Large intestine (tissue), 12 donors: ENCODE measurements at places on chromosomes 1 and 21. TPM values are rescaled to one million over a fixed set of nuclear protein-coding genes. Genes with fewer than 3 reads are reported as not detected.

- DNase-seq = no peak
Measured at GRCh38 chr1:91454136-91454535, 46.5 kb upstream of the CDC7 start.

GRCh38 chr1:169316556-169316955, 51.0 kb downstream of the NME7 start:
- DNase-seq = no peak

DNA sequence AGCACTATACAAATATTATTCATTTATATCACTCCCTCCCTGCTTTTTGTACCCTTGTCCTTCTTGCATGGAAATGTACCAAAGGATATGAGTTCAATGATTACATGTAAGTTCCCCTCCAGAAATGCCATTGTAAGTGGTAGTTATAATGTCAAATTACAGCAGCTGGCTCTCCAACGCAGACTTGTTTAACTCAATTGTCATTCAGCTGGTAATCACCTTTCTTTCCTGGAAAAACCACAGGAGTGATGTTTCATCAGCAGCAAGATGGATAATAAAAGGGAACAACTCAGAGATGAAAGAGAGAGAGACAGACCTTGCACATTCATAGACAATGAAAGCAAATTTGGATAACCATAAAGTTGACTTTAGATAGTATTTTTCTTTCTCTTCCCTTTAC, 578.6 kb upstream of the PBX1 start:
- no peak for DNase-seq

Gene TNFSF18
- polyA plus RNA-seq = 0.18 TPM

GRCh38 chr1:153586347-153586746, 20.7 kb upstream of the S100A2 start:
- no peak for DNase-seq

- DNase-seq = no peak
Measured at GRCh38 chr21:42834726-42835191, 44.6 kb downstream of the WDR4 start.
